ENCODE measurements at places on chromosomes 4 and X.

- DNase-seq = no peak
These were observed 77.2 kb downstream of the CRMP1 start for GRCh38 chr4:5815641-5816040.

DNA sequence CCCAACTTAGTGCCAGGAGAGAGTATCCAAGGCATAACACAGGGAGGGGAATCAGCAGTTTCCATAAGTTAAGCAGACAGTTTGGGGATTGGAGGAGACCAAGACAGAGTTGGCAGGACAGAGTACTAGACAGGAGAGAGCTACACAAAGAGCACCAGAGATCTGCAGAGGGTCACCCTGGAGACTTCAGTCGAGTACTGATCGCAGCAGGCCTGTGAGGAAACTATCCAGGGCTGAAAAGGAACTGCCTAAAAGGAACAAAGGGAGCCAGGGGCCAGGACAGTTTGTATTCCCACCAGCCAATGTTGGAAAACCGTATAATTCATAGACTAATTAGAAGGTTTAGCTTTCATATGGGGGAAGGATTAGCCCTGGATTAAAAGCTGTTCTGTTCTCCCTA lies 80.6 kb upstream of the ENPP6 start:
- DNase-seq = no peak

DNA sequence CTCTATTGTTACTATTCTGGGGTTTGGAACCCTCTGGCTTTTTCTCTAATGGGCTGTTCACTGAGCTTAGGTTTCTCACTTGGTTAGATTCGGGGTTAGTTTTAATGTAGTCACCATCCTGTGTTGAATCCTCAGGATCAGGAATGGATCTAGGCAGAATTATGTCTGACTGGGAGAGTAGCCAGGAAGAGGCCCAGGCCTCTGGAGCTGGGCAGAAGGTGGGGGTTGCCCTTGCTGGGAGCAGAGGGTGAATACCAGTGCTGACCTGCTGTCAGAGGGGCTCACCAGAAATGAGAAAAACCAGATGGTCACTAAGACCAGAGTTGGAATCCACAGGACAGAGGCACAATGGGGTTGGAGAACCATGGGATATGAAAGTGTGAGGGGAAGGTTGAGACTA lies 126.6 kb upstream of the SLC4A4 start:
- no peak for DNase-seq

- DNase-seq = no peak
These were observed 2309.8 kb downstream of the PCDH7 start for GRCh38 chr4:33029976-33030375.

GRCh38 chrX:16664626-16665025 lies 14.7 kb downstream of the S100G start:
- no peak for DNase-seq

DNA sequence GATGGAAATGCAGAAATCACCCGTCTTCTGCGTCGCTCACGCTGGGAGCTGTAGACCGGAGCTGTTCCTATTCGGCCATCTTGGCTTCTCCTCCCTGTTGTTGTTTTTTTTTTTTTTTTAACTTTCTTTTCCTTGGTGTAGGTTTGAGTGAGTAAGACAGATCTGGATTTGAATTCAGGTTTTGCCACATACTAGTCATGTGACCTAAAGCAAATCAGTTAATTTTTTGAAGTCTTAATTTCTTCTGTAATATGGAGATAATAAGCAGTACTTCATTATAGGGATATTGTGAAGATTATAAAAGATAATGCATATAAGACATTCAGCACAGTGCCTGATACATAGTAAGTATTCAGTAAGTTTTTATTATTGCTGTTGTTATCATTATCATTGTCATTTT lies 41.5 kb upstream of the BRS3 start:
- no peak for DNase-seq

GRCh38 chrX:72492499-72492898 lies 80.1 kb downstream of the HDAC8 start:
- no peak for DNase-seq

DNA sequence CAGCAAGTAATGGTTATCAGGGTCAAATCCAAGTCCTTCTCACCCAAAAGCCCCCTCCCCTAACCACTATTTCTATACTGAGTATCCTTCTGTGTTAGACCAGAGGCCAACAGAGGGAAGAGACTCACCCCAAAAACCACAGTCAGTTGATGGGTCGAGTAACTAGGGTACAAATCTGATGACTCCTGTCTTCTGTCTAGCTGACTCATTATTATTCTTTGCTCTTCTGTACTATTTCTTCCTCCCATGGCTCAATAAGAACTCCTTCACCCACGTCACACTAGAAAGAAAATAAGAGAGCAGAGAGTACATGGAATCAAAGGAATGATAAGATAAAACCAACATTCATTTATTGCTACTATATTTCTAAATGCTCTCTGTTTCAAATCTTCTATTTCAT lies 2.0 kb downstream of the RAB40A start:
- DNase-seq = no peak

- DNase-seq = no peak
These were observed 24.2 kb downstream of the KLHL15 start for GRCh38 chrX:24002792-24003191.

DNA sequence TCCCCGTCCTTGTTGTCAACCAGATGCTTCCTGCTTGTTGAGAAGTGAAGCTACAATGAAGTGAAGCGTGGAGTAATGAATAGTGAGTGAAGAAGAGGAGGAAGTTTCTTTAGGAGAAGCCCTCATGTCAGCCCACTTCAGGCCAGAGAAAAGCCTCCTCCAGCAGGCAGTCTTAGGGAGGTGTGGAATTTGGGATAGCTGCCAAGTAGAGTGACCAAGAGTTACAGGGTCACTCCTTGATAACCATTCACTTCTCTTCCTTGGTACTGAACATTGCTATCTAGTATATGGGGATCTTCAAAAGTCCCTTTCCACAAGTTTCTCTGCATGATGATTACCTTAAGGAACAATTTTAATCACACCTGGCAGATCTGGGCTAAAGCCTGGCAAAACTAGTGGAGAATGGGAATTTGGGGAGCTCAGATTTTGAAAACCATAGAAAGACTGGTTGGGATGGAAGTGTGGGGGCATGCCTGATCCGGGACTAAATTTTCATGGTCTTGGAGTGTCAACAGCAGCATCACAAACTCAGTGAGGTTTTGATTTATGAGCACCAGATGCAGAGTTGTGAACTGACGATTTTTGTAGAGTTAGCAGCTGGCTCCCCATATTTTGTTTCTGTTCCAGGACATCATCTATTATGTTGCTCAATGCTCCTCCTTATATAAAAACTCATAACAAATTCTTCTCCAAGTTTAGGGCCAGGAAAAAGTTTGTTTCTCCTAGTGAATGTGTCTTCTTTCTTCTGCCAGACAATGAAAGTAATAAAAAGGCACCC lies 53.1 kb downstream of the IGSF1 start:
- no peak for DNase-seq

GRCh38 chr4:824461-825062 lies 1.4 kb downstream of the CPLX1 start:
- DNase-seq = peak; percentile 39

DNA sequence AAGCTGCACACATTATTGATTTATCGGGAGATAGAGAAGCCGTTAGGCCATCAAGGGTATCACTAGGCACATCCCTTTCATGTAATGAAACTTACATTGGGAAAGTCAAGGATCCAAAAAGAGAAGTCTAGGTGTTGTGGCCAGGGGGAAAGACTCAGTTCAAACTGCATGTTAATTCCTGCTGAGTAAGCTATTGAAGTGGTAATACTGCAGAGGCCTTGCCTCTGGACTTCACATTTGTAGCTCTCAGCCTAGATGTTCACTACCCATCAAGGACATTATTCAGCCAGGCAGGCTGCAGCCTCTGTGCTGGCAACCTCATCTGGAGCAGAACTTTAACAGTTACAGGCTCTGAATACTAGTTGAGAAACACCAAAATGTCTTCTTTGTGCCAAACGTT lies 2094.5 kb upstream of the AGA start:
- DNase-seq = no peak

- DNase-seq = no peak
These were observed 108.8 kb upstream of the ENPEP start for GRCh38 chr4:110367156-110367555.

GRCh38 chr4:41865981-41866798 lies 69.0 kb upstream of the TMEM33 start:
- DNase-seq = no peak

DNA sequence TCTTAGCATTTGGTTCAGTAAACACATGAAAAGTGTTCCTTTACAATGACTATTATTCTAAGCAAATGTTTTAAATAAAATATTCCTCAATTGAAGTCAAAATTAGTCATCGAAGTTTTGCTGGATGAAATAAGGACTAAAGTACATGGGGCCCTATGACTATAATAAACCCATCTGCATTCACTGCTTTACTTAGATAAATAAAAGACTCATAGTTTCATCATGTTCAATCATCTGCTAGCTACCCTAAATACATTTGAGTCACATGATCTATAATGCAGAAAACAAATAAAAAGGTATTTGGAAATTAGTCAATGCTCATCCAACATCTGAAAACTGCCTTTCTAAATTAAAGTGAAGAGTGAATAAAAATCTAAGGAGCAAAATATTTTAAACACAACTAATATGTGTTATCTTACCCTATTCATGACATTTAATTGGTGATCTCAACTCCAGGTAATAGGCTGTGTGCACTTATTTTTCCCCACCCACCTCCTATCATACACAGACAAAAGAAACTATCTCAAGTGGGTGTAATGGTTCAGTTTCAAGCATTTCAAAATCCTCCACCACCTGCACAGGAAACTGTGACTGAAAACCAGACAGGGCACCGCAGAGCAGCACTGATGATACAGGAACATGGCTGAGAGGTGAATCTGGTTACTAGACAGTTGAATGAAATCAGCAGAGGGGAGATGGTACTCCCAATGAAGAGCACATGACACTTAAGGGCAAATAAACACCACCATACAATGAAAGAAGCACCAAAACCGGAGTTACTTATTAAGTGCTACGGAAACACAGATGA lies 78.6 kb downstream of the CAMK2D start:
- peak; percentile 48 for DNase-seq

GRCh38 chr4:40173470-40173875 lies 23.4 kb upstream of the RHOH start:
- no peak for DNase-seq

GRCh38 chr4:40719008-40719623 lies 30.6 kb upstream of the NSUN7 start:
- no peak for DNase-seq

- DNase-seq = no peak
These were observed 345.7 kb downstream of the ARHGAP10 start for GRCh38 chr4:148077581-148077980.

DNA sequence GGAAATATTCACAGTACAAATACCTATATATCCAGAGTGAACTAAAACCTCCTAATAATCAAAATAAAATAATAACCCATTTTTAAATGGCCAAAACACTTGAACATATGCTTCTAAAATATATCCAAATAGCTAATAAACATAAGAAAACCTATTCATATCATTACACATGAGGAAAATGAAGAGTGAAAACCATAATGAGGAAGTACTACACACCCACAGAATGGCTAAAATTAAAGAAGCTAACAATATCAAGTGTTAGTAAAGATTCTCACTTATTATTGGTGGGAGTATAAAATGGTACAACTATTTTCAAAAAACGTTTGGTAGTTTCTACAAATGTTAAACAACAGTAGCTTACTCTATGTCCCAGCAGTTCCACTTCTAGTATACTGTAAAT lies 92.1 kb downstream of the KLHL13 start:
- no peak for DNase-seq

DNA sequence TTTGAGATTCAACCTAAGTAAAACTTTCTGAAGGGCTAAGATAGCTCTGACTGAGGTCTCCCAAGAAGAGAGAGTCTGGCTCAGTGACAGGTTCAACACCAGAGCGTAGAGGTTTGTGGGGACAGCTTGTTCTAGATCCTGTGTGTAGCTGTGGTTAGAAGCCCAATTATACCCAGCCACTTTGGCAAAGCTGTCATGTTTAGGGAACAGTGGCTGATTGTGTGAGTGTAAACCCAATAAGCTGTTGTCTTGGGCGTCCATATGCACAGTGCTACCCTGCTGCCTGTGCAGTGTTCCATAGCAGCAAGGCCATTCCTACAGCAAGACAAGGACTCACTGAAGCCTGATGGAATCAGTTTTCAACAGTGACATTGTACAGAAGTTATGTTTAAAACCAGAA lies 11.2 kb upstream of the SCRG1 start:
- DNase-seq = no peak

DNA sequence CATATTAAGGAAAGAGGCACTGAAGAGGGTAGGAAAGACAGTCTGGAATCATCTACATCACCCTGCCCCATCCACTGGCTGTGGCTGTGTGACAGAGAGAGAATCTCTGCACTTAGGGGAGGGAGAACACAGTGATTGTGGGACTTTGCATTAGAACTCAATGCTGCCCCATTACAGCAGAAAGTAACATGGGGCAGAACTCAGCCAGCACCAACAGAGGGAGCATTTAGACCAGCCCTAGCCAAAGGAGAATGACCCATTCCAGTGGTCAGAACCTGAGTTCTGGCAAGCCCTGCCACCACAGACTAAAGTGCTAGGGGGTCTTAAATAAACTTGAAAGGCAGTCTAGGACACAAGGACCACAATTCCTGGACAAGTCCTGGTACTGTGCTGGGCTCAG lies 37.9 kb downstream of the ZNF330 start:
- DNase-seq = no peak

DNA sequence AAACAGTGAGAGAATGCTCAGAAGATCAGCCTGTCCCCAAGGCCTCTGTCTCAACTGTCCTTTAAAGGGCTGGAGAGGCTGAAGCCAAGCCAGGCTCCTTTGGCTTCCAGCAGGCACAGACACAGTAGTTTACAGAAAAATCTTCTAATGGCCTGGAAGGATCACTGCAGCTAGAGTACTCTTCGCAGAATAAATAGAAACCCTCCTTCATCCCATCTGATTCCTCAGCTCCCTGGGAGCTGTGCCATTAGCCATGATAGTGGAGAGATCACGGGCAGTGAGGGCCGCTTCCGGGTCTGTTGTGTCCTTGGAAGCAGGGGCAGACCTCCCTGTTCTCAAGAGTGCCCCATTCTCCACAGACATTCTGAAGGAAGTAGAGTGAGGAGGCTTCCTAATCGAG lies 63.1 kb downstream of the CCNI start:
- no peak for DNase-seq

GRCh38 chrX:74519870-74520269 lies 94.6 kb downstream of the RLIM start:
- no peak for DNase-seq

Data from mucosa of descending colon (tissue), 3 donors.